ENCODE measurements at places on chromosomes 3 and 15.
A peak's percentile ranks its signal among the peaks of the same experiment; 100 is the strongest.

- no peak for DNase-seq
These were observed 2.9 kb downstream of the SAMD7 start for GRCh38 chr3:169914321-169914720.

DNA sequence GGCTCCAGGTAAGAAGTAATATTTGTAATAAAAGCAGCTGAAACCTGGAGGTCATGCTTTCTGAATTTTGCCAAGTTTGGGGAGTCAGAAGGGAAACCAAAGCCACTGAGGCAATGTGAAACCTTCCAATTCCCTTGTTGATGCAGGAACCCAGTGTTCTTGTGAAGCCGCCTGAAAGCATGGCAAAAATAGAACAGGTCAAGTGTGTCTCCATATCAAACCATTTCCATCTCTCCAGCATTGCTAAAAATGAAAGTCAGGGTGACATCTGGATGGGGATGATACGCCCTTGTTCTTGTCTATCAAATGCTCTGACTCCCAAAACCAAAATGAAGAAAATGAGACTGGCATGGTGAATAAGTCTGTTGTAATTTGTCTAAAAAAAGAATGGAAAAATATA, 362.5 kb downstream of the VPS13C start:
- DNase-seq, result no peak

DNA sequence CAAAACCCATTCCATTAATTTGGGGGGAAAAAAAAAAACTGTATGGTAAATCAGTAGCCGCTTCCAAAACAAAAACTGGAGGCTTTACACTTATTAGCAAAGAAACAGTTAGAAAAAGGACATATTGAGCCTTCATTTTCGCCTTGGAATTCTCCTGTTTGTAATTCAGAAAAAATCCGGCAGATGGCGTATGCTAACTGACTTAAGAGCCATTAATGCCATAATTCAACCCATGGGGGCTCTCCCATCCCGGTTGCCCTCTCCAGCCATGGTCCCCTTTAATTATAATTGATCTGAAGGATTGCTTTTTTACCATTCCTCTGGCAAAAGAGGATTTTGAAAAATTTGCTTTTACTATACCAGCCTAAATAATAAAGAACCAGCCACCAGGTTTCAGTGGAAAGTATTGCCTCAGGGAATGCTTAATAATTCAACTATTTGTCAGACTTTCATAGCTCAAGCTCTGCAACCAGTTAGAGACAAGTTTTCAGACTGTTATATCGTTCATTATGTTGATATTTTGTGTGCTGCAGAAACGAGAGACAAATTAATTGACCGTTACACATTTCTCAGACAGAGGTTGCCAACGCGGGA, 9.4 kb upstream of the RPL24 start:
- peak; percentile 54 for DNase-seq

GRCh38 chr15:98850961-98851572, 156.5 kb downstream of the PGPEP1L start:
- DNase-seq, result peak; percentile 59

DNA sequence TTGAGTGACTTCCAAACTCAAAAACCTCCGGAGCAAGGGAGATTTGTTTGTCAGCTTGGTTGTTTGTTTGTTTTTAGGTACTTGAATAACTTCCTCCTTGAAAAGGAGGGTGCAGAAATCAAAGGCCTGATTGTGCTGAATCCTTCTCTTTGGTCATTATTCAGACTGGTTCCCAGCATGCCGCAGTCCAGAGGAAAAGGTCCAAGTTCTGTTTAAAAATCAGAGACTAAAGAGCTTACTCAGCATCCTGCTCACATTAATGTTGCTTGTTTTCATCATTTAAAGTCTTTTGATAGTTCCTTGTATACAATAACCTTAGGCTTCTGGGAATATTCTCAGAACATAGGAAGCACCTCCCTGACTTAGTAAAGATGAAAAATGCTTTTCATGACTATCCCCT, 982 bp upstream of the SCG3 start:
- no peak for DNase-seq

DNA sequence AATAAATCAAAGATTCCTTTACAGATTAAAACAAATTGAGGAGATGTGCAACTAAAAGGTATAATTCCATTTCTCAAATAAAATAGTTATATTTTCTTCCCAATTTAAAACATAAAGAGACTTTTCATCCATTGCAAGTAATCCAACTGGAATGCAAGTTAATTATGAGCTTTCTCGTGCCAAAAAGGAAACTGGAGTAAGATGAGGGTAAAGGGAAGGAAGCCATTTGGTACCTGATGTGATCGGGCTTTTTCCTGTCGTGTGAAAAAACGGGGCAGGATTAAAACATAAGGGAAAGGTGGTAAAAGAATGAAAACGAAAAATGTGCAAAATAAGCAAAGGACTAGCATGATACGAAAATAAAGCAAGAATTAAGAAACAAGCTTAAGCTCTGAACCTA, 41.8 kb upstream of the XXYLT1 start:
- DNase-seq, result no peak

GRCh38 chr15:87154761-87155160, 1075.1 kb downstream of the AGBL1 start:
- no peak for DNase-seq

DNA sequence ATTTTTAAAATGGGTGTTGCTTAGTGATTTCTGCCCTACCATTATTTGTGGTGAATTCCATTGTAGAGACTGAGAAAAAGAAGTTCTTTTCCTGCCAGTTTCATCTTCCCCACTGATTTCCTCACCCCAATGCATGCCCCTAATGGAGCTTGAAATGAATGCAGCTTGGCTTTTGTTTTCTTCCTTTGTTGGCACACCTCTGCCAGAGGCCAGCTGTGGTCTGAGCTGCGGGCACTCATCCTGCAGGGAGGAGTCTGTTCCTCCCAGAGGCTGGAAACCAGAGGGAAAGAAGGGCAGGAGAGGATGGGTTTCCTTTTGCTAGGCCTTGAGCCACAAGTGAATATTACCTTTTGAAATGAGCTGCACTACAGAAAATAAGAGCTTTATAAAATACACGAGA, 9.3 kb upstream of the ST8SIA2 start:
- DNase-seq, result no peak

DNA sequence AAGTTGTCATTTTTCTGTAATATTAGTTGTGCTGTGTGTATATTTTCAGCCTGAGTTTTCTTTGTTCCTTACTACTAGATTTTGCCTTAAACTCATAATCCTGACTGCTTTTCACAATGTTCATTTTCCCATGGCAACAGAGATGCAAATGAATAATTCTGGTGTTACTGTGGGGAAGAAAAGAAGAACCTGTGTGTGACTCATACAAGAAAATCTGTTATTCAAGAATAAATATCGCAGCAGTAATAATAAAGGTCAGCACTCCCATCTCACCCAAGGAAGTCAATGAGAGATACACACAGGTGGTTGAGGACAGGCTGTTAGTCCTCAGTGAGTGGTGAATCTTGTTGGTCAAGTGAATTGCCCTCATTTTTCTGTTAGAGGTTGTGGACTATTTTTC, 656.6 kb upstream of the NAALADL2 start:
- DNase-seq, result no peak

- DNase-seq, result no peak
These were observed 99.6 kb downstream of the SHQ1 start for GRCh38 chr3:72748659-72749058.

Data from right kidney (tissue), 9 donors.